ENCODE measurements at places on chromosomes 2 and 18.

GRCh38 chr2:55314985-55315384 is 46.0 kb upstream of the MTIF2 start:
- DNase-seq = no peak

GRCh38 chr18:30929718-30930117 is 112.8 kb downstream of the DSC3 start:
- DNase-seq = no peak

- DNase-seq = no peak
Observed at GRCh38 chr2:85995648-85996529, 107.1 kb upstream of the ST3GAL5 start.

GRCh38 chr2:3575534-3576262 is 638 bp downstream of the RPS7 start:
- no peak for DNase-seq

Measured in HS-27A (cell line).